ENCODE measurements at places on chromosomes 1 and 21.

GRCh38 chr1:89800718-89801117, 20.1 kb upstream of the LRRC8D start:
- no peak for DNase-seq

GRCh38 chr1:165858364-165858823, 31.0 kb downstream of the UCK2 start:
- no peak for DNase-seq

DNA sequence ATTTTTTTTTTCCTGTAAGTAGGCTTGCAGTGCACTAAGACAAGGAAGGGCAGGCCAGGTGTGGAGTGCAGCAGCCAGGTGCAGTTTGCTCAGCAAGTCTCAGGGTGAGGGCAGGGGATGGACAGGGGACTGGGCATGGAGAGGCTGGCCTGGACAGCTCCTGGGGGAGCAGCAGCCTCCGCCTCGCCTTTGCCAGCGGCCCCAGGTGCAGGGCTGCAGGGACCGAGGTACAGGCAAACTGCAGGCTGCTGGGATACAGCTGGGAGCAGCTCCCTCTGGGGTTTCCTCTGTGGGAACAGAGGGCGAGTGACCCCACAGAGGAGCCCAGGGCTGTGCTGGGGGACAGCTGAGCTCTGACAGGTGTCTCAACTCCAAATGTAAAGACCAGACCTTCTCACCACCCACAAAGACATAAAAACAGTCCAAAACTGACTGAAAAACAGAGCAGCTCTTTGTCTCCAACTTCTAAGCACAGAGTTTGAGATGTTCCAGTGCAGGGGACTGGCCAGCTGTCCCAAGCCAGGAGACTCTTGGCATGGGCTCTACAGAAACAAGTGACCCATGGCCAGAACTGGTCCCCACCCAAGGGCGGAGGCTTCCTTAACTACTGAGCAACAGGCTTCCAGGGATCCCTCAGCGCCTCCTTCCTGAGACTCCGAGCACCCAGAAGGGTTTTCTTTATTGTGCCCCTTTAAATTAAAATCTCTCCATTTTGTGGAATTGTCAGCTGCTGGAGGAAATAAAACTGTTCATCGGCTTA, 27.7 kb upstream of the AJAP1 start:
- no peak for DNase-seq

- DNase-seq = no peak
Observed at GRCh38 chr1:64915381-64916274, 50.7 kb downstream of the JAK1 start.

- no peak for DNase-seq
Observed at GRCh38 chr1:229759586-229759985, 133.5 kb downstream of the URB2 start.

- no peak for DNase-seq
Observed at GRCh38 chr1:106995970-106996369, 60.5 kb upstream of the PRMT6 start.

DNA sequence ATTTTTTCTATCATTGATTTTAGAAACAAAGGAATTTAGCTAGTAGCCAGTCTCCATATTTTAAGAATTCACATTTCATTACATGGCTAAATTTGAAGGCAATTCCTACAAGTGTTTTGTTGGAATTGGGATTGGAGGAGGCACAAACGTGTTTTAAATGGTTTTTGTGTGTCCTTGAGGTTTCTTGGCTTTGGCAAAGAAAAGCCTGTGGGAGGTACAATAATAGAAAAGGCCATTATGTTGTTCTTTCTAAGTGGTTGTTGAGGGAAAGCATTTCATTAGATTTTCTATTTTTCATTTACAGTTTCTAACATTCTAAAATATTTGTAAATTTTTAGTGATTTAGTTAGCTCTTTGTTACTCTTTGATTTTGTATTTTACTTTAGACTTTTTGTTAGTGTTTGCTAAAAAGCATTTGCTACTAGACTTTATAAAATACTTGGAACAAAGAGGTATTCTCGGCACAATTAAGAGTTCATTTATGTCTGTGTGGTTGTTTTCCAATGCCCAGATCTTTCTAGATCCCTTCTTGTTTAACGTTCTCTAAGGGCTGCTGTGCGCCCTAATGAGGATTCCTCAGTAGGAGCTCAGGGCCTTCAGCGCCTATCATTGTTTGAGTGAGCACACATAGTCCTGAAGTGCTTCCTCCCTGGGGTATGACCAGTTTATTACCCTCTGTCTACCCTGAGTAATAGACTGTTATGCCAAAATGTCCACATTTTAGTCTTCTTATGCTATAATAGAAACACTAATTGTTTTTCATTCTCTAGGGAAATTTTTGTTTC, 70.0 kb upstream of the KIAA1614 start:
- no peak for DNase-seq

GRCh38 chr1:160326418-160326817, 16.6 kb downstream of the COPA start:
- DNase-seq = no peak

- DNase-seq = no peak
Observed at GRCh38 chr1:67469431-67469830, 39.2 kb upstream of the SERBP1 start.

DNA sequence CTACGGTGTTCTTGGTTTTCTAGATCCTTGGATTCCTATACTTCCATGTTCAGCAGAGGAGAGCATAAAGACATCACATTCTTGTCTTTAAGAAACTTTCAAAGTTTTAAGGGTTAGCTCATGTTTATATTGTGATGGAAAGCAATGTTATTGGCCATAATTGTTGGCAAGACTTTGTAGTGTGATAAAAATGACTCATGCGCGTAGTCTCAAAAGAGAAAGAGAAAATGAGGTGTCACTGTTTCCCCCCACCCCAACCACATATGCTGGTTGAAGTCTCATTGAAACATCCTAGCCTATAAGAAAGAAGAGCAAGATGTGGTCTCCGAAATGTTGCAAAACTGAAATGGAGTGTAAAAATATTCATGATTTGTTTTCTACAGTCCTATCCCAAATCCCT, 348.8 kb downstream of the PTBP2 start:
- no peak for DNase-seq

- DNase-seq = no peak
Observed at GRCh38 chr21:26836528-26836927, 8.7 kb downstream of the ADAMTS1 start.

DNA sequence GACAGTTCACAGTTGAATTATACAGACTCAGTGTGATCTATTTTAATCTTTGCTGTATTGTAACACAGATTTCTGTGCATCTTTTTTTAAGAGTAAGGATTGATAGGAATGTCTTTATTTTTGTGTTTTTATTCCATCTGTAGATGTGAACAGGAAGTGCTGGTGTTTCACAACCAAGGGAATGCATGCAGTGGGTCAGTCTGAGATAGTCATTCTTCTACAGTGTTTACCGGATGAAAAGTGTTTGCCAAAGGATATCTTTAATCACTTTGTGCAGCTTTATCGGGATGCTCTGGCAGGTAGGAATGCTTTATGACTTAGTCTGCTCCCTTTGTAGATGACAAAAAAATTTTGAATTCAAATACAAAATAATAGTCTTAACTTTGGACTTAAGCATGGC, 84.5 kb downstream of the CC2D1B start:
- no peak for DNase-seq

- no peak for DNase-seq
Observed at GRCh38 chr21:39581414-39581813, 31.3 kb upstream of the B3GALT5 start.

Measured in KG1 (cell line).